T-helper 1 cell (primary cell): ENCODE measurements at places on chromosomes 12 and 14.

DNA sequence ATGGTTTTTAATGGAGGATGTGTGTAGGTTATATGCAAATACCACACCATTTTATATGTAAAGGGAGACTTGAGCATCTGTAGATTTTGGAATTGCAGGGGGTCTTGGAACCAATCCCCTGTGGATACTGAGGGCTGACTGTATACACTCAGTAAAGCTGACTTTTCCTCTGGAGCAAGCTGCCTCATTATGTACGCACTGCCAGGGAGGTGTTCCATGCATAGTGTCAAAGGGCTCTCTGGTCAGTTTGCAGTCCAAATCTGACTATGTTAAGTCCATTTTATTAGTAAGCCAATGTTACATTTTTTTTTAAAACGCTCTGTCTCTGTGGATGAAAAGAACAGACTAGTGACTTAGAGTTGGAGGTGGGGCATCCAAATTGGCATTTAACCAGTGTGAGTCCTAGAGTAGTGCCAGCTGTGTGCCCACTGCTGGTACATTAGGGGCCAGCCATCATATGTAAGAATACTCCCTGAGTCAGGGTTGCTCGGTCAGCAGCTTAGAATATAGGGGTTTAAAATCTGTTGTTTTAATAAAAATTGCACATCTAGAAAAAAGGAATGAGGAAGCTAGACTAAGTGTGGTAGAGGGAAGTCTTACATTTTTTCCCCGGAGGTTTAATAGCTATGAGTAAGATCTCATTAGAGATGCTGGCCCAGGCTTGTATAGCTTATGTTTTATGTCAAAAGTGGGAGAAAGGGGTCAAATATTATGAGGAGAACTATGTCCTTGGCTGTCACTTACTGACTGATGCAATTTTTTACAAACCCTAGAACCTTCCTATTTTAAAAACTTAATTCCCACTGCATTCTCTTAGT is 87.0 kb downstream of the TESC start:
- no peak for DNase-seq

- DNase-seq: no peak
These were observed 22.2 kb upstream of the HSPB8 start for GRCh38 chr12:119156401-119157044.

GRCh38 chr14:45785240-45785639 is 532.2 kb upstream of the MIS18BP1 start:
- DNase-seq: no peak

GRCh38 chr14:86543521-86543920 is 1013.6 kb downstream of the FLRT2 start:
- no peak for DNase-seq

DNA sequence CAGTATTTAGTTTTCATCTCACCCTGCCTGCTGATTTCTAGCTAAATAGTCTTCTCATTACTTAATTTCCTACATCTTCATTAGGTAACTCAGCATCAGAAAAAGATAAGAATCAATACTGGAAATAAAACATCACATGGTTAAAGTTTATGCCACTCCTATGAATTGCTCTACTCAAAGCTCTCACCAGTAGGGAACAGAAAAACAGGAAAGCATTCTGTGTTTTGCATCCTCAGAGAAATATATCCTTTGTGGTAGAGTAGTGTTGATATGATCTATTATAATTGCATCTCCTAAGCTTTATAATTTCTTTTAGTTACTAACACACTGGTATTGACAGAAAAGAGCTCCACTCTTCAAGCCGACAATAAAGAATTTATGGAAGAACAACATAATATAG is 9.9 kb downstream of the CPNE8 start:
- no peak for DNase-seq

DNA sequence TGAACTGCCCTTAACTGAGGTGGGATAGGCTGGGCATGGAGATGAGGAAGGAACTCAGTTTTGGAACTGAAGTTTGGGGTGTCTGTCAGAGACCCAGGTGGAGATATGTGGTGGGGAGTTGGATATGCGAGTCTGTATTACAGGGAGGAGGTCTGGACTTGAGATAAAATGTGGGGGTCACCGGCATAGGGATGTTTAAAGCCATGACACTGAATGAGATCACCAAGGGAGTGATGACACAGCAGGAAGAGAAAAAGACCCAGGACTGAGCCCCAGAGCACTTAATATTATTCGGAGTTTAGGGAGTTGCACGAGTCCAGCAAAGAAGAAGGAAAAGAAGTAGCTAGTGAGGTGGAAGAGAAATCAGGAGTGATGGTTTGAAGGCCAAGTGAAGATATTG is 4.0 kb upstream of the OASL start:
- DNase-seq: no peak

DNA sequence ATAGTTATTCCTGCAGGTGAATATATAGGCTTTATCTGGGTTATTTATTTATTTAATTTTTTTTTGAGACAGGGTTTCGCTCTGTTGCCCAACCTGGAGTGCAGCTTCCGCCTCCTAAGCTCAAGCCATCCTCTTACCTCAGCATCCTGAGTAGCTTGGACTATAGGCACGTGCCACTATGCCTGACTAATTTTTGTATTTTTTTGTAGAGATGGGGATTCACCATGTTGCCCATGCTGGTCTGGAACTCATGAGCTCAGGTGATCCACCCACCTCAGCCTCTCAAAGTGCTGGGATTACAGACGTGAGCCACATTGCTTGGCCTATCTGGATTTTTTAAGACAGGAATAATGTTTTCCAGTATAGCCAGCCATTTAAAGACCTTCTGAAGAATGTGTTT is 2.0 kb downstream of the RAN start:
- no peak for DNase-seq

DNA sequence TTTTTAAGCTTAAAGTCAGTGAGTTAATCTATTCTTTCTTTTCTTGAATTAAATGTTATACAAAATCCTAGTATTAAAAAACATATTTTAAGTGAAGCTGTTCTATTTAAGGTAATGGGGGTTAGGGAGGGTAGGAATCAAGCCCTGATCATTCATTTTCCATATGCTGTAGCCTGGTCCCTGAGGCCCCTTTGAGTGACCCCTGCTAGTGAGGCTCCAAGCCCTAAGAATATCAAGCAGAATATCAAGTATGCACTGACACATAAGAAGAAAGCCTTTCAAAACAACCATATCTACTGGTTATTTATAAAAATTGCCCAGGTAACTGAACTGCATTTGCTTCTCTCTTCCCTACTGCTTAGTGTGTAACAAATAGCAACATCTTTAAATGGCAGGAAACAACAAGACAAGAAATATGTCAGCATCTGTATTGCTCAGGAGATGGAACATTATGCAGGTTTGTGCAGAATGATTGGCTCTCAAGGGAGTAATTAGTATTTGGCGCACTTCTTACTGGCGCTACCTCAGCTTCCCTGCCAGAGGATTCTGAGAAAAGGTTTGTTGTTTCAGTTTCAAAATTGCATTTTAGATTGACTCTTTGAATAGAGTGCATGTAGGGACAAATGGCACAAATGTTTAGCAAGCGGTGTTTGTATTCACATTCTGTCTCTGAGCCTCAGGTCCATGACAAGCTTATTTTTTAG is 223.0 kb downstream of the DUSP6 start:
- DNase-seq: no peak

DNA sequence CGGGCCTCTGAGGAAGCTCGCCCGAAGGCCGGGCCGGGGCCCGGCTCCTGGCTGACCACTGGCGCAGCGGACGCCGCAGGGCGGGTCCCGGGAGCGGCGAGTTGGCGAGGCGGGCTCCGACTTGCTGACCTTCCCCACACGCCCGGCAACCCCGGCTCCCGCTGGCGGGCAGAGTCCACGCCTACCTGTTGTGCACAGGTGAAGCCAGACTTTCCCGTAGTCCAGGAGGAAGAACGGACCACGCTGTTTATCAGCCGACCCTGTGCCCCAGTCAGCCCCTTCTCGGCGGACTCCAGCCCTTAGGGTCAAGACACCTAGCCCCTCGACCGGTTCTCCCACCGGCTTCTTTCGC is 407 bp downstream of the HEATR5A start:
- DNase-seq: no peak

DNA sequence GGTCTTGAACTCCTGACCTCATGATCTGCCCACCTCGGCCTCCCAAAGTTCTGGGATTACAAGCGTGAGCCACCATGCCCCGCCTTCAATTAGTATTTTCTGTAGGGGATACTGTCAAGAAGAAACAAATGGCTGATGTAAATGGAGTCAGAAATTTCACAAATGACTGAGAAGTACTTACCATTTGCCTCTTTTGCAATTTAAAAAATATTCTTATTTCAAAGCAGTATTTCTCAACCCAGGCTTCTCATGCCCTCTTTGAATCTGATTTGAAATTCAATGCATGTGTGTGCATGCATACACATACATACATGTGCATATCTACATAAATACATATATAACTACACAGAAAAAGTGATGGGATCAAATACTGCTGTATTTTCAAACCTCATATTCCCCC is 4.4 kb downstream of the PSMA6 start:
- no peak for DNase-seq

GRCh38 chr12:119642986-119643385 is 24.9 kb upstream of the PRKAB1 start:
- DNase-seq: no peak

DNA sequence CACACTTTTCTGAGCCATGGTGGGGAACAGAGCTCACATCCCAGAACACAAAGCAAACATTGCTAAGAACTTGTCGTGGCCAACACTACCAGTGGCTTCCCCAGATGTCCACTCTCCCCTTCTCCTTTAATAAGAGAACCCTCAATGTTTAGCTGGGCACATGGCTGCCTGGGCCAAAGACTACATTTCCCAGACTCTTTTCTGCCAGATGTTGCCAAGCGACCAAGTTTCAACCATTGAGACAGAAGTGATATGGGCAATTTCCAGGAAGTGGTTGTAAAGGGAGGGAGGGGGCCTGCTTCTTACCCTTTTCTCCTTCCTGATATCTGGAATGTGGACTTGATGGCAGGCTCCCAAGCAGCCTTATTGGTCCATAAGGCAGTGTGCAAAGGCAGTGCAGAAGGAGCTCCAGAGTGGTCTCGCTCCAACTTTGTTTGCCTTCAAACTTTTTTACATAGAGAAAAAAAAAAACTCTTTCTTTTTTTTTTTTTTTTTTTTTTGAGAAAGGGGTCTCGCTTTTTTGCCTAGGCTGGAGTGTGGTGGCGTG is 24.9 kb upstream of the JDP2 start:
- no peak for DNase-seq

- DNase-seq: no peak
These were observed 149.2 kb upstream of the SYT10 start for GRCh38 chr12:33588725-33589405.

DNA sequence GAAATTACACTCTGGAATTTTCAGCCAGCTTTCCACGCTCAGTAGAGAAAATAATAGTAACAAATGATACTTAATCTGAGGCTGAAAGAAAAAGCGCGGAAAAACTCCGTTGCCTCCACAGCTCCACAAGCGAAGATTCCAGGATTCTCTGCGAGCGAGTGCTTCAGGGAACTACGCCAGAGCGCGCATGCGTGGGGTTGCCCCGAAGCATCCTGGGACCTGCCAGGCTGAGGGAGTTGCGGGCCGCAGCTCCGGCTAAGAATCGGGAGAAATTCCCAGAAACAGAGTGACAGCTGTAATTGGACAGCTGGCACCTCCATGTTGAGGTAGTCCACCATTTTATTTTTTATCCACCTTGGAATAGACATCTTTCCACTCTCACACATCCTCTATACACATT is 12.0 kb upstream of the TTC5 start:
- no peak for DNase-seq

DNA sequence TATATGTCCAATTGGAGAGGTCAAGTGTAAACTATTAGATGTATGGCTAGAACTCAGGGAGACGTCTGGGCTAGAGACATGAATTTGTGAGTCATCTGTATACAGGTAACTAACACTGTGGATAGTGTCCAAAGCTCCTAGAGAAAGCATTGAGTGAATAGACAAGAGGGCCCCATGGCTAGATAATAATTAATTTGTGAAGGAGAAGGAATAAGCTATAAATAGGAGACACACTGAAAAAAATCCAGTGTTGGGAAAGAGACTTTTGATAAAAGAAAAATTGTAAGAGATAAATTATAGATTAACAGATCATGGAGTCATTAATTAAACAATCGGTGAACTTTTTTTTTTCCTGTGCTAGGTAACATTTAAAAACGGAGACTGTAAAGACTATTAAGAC is 326.6 kb upstream of the PRICKLE1 start:
- no peak for DNase-seq

GRCh38 chr14:46036099-46036498 is 615.5 kb downstream of the RPL10L start:
- DNase-seq: no peak

DNA sequence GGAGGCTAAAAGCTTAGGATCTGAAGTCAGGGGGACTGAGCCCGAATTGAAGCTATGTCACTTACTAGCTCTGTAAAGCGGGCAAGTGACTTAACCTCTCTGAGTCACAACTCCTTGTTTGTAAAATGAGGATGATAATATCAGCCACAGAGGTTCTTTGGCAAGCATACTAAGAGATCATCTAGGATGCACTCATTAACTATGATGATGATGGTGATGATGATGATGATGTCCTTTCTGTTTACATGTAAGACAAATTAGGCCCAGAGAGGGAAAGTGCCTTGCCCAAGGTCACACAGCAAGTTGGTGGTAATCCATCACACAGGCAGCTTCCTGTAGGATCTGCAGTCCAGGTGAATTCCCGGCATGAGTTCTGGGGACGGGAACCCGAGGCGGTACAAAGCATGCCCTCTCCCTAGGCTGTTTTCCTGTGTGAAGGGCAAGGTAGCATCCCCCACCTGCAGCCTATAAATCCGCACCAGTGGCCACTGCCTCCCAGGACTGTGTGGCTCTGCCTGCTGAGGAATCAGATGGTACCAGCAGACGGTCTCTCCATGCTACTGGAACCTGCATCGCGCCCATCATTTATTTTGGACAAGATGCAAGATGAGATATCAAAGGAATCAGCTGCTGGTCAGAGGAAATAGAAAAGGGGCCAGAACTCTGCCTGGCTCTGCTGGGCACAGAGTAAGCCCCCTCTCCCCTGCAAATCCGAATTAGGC is 55.2 kb downstream of the MAP1LC3B2 start:
- no peak for DNase-seq

DNA sequence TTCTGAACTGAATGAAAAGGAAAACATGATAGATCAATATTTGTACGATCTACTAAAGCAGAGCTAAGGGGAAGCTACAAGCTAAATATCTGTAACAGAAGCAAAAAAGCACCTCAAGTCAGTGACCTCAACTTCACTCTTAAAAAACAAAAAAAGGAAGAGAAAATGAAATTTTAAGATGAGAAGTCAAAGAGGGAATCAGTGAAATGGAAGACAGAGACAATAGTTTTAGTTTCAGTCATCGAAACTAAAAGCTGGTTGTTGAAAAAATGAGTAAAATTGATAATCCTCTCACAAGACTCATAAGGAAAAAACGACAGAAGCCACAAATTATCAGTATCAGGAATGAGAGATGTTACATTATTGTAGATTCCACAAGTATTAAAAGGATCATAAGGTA is 11.9 kb upstream of the SLC2A13 start:
- DNase-seq: no peak
